ENCODE measurements at places on chromosomes 5 and 9.

DNA sequence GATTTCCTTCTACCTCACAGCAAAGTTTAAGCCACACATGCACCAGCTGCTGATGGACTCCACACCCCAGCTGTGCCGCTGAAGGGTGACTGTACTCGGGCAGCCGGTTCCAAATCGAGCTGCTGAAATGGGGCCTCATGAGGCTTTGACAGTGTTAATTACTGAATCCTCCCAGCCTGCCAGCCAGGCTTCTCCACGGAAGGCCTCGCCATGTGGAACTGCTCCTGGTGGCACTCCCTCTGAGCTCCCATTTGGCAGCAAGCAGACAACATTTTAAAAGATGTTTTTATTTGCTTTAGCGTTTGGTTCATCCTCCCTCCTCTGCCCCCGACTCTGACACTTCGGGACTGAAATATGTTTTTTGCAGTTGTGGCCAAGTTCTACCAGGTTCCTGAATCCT is 479.4 kb upstream of the MPDZ start:
- peak; percentile 52 for DNase-seq

GRCh38 chr5:32314658-32315057 is 1.9 kb upstream of the MTMR12 start:
- no peak for DNase-seq

DNA sequence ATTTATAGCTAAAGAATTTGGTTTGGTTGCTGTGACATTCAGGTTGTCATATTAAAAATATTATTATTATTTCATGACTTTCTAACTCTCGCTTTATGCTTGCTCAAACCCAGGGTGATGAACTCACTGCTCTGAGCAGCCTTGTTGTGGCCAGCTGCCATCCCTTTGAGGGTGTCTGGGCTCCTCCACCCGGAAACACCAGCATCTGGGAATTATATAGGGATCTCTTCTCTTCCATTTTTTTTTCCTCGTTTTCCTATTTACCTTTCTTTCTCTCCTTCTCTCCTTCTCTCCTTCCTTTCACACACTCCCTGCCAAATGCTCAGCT is 355.8 kb upstream of the SMARCA2 start:
- DNase-seq, result peak; percentile 68

DNA sequence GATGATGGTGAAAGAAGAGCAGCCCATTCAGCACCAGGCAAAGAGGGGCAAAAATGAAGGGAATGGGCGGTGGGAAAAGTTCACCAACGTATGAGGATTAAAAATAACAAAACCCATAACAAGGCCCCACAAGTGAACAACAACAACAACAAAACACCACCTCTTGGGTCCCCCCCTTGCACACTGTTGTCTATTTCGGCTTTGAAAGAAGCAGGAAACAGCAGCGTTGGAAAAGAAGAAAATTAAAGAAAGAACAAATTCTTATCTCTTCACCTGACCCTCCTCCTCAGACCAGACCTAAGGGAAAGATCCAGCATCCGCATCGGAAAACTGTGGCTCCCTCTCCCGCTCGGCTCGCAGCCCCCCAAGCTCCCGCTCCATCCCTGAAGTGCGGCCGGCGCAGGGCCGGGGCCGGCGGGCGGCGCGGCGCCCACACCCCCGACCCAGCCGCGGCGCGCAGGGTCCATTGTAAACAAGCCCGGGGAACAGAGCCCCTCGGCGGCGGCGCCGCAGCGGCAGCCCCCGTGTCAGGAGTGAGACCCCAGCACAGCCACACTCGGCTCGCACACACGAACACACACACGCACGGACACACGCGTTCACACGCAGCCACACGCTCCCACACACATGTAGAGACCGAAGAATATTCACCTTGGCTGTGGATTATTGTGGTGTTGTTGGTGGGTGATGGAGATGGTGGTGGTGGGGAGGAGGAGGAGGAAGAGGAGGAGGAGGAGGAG is 535 bp downstream of the RFX3 start:
- no peak for DNase-seq

DNA sequence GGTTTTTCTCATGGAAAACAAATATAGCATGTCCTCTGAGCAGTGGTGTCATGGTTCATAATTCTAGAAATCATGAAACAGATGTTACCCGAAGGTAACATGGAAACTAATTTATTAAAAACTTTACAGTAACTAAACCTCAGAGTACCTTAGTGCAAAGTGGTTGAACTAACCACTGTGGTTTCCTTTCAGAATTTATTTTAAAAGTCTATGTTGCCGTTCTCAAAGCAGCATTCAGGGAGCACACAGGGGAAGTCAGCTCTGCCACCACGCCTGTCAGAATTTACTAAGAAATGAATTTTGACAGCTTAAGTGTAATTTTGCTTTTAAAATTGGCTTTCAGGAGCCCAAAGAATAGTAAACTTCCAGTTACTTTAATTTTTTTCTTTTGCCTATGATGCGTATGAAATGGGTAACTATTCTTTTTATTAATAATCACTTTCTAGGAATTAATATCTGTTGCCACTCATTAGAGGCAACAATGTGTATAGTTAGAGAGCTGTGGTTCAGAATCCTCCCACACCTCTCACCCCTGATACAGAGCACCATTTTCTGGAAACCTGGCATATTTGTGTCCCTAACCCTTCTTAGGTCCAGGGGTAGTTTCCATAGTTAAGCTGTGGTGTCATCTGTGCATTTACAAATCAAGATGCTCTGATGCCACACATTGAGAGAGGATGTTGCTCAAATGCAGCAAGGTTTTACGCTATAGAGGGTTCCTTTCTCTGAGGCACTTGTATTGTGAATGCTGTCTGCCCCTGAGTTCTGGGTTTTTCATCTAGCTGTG is 202.6 kb downstream of the ZSWIM6 start:
- no peak for DNase-seq

- no peak for DNase-seq
Measured at GRCh38 chr5:148746826-148747535, 79.4 kb upstream of the ADRB2 start.

DNA sequence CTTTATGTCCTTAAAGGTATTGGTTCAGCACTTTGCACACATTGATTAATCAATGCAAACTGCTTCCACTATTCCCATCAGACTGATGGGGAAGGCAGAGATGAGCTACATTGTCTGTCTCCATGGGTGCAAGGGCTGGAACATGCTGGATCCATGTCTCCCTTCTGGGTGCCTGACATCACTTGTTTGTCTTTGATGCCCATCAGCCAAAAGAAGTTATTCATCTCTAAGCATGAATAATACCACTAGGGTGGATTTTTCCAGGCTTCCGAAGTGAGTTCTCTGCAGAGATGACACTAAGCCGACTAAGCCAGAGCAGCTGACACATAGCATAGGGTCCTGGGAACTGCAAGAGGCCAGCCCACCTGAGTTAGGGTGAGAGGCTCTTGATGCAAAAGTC is 8.7 kb downstream of the FGF1 start:
- DNase-seq, result no peak

- no peak for DNase-seq
Measured at GRCh38 chr9:80794197-80794596, 895.1 kb downstream of the TLE1 start.

DNA sequence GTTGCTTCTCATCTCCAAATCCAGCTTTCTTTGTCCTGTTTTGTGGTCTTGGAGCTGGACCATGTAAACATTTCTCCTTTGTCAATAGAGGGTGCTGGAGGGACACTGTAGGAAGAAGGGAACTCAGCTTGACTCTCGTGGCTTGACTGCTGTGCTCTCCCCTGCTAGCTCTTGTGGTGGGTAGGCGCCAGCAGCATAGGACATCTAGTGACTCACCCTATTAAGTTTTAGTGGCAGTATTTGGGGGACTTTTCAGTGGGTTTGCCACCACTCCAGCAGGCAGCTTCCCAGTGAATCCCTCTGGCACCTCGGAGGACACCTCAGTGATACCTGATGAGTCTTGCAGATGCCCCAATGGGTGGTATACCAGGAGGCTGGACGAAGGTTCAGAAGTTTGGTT is 97.8 kb downstream of the TSSK1B start:
- DNase-seq, result no peak

- no peak for DNase-seq
Measured at GRCh38 chr5:77366717-77367500, 125.2 kb downstream of the WDR41 start.

GRCh38 chr9:130214776-130215340 is 42.7 kb downstream of the NCS1 start:
- DNase-seq, result no peak

GRCh38 chr9:121394292-121394691 is 24.2 kb upstream of the STOM start:
- no peak for DNase-seq

GRCh38 chr9:135066291-135066690 is 21.2 kb upstream of the OLFM1 start:
- peak; percentile 19 for DNase-seq

- no peak for DNase-seq
Measured at GRCh38 chr9:113187929-113188595, 33.0 kb downstream of the FKBP15 start.

- no peak for DNase-seq
Measured at GRCh38 chr5:161306351-161306995, 240.1 kb downstream of the GABRB2 start.

GRCh38 chr5:169668732-169669131 is 31.7 kb downstream of the DOCK2 start:
- DNase-seq, result no peak

- DNase-seq, result no peak
Measured at GRCh38 chr9:136661641-136662325, 933 bp upstream of the EGFL7 start.

GRCh38 chr9:136846376-136847087 is 2.7 kb upstream of the PHPT1 start:
- DNase-seq, result peak; percentile 51

GRCh38 chr5:147321569-147321968 is 86.7 kb downstream of the STK32A start:
- DNase-seq, result no peak

DNA sequence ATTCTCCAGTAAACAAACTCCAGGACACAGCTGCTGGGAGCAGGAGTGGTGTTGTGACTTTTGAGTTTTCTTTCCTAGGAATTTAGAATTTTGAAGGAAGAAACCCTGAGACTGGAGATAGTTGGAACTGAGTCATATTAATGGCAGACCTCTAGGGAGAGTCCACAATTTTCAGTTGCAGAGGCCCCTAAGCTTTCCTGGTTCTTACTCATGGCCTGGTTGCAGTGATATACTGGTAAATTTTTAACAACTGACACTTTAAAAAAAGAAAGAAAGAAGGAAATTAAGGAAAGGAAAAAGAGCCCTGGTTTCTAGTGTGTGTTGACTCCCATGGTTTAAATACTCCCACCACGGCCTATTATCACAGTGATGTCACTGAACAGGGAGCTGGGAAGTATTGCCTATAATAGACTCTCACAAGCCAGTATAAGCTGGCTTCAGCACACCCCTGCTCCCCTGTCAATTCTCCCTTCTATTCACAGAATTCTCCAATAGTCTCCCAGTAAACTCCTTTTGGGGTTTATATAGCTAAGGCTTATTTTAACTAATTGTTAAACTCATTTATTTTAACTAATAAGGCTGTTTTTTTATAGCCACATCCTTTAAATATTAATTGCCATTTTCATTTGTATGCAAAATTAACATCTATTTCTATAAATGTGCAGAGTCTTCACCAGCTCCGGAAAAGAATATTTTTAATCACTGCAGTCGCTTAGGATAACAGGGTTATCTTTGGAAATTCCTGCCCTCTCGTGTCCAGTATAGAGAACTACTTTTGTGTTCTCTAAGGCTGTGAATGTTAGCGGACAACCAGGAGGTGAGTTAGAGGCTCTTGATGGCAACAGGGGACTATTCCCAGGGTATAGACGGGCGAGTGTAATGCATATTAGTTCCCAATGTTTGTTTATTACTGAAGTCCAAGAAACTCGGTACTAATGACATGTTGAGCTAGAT is 59.7 kb downstream of the GGTA1 start:
- no peak for DNase-seq

DNA sequence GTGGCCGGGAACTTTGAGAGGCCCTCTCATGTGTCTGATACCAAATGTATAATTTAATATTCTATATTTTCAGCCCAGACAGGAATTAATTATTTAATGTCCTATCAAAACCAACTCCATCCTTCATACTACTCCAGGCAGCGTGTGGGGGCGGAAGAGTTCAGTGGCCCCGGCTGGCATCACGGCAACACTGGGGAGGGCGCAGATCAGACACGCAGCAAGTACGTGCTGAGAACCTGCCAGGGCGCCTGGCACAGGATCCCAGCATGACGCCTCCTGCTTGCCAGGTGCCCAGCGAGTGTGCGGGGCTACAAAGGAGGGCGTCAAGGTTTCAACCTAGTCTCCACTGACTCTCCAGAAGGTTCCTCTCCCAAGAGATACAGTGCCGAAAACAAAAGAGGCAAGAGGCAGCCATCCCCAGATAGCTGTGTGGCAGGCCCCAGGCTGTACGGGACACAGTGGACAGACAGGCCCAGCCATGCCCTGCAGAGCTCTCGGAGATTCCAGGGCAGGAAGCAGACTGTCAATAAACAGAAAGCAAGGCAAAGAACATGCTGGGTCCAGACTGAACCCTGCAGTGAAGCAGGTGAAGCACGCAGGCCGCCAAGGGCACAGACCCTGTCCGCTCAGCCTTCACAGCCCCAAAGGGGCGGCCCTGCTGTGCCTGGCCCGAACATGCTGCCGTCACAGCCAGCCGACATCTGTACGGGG is 110.3 kb downstream of the VAV2 start:
- DNase-seq, result no peak
